ENCODE measurements at places on chromosomes 13 and 19.

GRCh38 chr13:42574011-42574410, at the start of gene TNFSF11:
Gene TNFSF11 (plus strand): TSS chr13:42574152. CDS start chr13:42574304, 152 bp downstream.
- no peak for DNase-seq

- no peak for DNase-seq
Observed at GRCh38 chr13:67857581-67858310, 627.6 kb upstream of the PCDH9 start.

GRCh38 chr13:44583137-44583536, 7.0 kb upstream of the TSC22D1 start:
- no peak for DNase-seq

GRCh38 chr13:45108716-45109101, 11.6 kb upstream of the GTF2F2 start:
- DNase-seq = no peak

- DNase-seq = no peak
Observed at GRCh38 chr13:42715909-42716308, 65.5 kb upstream of the FAM216B start.

- no peak for DNase-seq
Observed at GRCh38 chr13:40968416-40969000, 50.6 kb downstream of the ELF1 start.

DNA sequence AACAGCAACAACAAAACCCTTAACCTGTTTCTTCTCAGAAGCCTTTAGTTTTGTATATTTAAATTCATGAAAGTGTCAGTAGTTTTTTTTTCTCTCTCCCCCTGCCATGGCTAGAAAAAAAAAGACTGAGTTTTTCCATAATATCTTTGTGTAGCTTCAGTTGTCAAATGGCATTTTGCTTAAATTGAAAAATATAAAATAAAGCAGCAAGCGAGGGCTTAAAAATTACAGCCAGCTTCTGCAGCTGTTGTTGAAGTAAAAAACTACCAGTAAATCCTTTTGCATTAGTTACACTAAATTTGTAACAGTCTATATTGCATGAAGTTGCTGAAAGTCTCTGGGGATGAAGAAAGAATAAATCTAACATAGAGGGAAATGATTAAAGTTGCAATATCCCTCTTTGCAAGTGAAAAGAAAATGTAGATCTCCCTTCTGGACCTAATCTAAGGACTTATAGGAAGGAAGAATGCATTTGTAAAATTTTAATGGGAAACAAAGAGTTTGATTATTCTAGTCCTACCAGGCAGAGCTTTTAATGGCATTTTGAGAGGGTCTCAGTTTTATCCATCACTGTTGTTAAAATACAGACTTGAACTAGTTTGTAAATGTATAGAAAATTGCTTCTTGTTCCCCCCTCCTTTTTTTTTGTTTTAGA, 215.7 kb downstream of the ATP8A2 start:
- no peak for DNase-seq

DNA sequence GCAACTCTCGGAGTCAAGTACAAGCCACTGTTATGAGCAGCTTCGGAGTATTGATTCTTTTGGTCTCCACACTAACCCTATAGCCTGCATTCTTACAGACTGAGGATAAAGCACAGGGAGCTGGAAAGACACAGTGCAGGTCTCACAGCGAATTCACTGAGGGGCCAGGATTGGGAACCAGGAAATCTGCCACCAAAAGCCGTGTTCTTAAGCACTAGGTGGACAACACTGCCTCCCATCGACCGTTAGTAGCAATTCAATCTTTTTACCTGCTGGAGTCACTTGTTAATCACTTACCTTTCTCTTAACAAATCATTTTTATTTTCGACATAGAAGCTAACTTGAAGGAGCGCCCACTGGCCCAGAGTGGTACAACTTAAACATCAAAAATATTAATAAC, 6.3 kb downstream of the PMIS2 start:
- DNase-seq = no peak

DNA sequence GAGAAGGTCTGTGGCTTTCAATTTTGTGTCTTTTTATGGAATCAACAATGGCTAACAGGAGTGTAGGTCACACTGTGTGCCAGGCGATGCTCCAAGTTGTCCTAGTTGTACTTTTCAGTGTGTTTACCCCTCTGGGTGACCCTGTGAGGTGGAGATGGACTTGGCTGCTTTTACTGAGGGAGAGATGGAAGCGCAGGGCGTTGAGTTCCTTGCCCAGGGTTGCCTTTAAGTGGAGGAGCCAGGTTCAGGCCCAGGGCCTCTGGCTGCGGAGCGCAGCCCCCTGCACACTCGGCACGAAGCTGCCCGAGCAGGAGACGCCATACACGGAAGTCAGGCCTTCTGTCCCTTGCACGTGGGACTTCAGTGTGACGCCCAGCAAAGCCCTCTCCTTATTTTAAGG, 112.8 kb downstream of the RAB20 start:
- DNase-seq = no peak

GRCh38 chr19:572743-573518, 535 bp downstream of the BSG start:
- no peak for DNase-seq

DNA sequence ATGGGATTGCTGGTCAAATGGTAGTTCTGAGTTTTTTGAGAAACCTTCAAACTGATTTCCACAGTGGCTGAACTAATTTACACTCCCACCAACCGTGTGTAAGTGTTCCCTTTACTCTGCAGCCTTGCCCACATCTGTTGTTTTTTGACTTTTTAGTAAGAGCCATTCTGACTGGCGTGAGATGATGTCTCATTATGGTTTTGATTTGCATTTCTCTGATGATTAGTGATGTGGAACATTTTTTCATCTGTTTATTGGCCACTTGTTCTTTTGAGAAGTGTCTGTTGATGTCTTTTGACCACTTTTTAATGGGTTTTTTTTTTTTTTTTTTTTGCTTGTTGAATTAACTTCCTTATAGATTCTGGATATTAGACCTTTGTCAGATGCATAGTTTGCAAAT, 4.3 kb downstream of the CAB39L start:
- DNase-seq = no peak

DNA sequence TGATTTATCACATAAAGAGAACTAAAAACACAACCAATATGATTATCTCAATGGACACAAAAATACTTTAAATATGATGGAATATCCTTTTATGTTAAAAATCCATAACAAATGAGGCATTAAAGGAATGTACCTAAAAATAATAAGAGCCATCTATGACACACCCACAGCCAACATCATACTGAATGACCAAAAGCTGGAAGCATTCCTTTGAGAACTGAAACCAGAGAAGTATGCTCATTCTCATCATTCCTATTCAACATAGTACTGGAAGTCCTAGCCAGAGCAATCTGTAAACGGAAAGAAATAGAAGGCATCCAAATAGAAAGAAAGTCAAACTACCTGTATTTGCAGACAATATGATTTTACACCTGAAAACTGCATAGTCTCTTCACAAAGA, 671.0 kb downstream of the SLITRK1 start:
- DNase-seq = no peak

- no peak for DNase-seq
Observed at GRCh38 chr13:33326723-33327122, 41.2 kb upstream of the STARD13 start.

DNA sequence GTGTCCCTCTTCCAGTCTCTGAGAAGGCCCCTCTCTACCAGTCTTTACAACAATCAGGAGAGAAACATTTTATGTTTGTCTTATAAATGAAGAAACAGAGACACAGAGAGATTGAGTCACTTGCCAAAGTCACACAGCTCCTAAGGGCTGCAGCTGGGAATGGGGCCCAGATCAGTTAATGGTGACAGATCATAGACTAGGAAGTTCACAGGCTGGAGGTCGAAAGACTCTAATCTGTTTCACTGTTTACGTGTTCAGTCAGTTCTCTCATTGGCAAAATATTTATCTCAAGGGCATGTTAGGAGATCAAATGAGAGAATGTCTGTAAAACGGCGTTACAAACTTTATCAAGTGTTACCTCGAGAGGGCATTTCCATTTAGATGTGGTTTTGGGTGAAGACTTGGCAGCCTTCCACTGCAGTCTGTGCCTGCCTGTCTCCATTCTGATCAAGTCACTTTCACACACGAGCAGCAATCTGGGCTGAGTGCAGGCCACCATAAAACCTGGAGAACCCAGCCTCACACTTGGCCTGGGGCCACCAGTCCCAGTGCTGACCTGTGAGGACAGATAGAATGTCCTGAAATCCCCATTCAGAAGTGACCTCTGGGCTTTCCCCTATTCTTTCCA, 65.1 kb downstream of the SIAH3 start:
- no peak for DNase-seq

DNA sequence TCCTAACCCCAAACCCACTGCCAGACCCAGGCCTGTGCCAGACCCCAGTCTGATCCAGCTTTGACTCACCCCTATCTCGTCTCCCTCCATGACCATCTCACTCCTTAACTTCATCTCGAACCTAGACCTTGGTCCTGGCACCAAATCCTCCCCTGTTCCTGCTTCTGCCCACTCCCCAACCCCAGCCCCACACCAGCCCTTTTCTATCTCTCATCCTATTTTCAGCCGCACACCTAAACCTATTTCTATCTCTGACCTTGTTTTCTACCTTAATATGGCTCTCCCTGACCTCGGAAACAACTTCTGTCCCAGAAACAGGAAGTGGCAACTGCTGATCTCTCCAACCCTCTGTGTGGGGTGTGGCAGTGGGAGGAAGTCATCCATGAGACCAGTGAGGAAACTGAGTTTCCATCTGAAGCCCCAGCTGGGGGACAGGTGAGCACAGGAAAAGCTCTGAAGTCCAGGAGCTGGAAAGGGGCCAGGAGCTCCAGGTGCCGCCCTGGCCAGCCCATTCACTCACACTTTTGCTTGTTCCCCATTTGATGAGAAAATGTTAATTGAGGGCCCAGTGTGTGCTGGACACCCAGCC, 13.7 kb downstream of the PTH2 start:
- no peak for DNase-seq

GRCh38 chr13:61294467-61295191, 121.0 kb downstream of the PCDH20 start:
- DNase-seq = no peak

GRCh38 chr19:13797870-13798269, 2.6 kb downstream of the ZSWIM4 start:
- DNase-seq = no peak

DNA sequence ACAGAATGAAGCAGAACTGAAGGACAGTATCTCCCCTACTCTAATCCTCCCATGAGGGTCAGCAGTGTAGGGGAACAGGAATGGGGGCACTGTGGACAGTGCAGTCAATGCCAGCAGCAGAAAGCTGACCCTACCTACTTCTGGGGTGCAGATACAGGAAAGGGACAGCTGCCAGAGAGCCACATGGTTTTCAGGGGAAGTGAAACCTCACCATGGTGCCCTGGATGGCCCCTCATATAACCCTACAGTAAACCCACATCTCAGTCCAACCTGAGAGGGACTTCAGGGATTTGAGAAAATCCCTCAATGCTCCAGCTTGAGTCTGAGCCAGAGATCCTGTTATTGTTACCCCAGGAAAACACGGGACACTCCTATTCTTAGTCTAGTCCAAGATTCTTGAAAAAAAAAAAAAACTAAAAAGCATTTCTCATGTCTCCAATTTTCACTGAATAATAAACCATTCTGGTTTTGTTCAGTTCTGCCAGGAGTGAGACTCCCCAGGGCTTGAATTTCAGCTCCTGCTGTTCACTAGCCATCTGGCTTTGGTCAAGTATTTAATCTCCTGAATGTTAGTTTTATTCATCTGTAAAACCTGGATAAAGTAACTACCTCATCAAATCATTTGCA, 511.6 kb upstream of the ARGLU1 start:
- no peak for DNase-seq

DNA sequence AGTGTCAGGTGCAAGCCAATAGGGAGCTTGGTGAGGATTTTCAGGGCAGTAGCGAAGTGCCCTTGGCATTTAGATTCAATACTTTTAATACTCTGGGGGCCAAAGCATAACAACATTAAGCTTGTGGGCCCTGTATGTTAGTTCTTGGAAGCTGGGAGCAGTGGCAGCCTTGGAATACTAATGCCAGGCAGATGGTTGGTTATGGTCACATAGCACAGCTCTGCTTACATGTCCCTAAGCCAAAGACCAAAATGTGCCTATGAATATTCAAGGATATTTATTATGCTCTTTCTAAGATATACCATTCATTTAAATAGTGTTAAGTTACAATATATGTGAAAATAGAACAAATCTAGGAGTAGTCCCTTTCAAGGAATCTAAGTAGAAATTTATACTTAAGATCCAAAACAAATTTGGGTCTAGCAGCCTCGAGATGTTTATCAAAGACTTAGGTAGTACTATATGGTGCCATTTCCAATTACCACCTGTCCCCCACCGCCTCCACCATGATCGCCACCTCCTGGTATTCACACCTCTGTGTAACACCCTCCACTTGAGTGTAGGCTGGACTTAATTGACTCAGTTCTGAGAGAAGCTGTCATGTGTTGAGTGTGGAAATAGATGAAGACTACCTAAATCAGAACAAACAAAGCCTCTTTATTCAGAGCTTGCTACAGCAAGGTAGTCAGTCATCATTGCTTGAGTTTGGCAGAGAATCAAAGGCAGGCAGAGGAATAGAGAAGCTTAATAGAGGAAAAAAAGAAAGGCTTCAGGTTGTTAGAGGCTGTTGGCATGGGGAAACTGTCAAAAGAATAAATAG, 261.0 kb downstream of the GPC5 start:
- DNase-seq = no peak

- DNase-seq = no peak
Observed at GRCh38 chr13:113013303-113013702, 44.3 kb downstream of the MCF2L start.

GRCh38 chr13:58302349-58302748, 670.8 kb downstream of the PCDH17 start:
- DNase-seq = no peak

GRCh38 chr19:32146664-32147063, 198.7 kb upstream of the ZNF507 start:
- DNase-seq = no peak

DNA sequence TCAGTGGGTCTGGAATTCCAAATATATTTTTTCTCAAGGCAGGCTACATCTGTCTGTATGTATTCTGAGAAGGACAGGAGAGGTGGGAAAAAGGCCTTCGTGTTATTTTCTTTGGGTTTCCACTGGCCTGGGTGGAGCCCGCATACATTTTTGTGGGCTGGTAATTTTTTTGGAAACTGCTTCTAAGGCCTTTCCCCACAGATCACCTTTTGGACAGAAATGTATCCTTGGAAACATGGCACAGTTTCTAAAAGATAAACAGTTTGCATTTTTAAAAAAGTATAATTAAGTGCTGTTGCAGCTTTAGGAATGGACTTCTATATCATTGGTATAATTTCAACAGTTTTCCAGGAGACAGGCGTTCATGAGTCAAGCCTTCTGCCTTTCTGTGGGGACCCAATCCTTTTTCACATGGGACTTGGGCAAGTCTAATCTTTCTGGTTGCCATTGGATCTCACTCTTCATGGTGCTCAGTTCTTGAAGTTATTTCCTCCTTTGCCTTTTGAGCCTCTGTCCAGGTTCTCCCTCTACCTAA, 8.9 kb downstream of the RFX2 start:
- DNase-seq = no peak

Data from mesothelial cell of epicardium (in vitro differentiated cells).